ENCODE measurements at places on chromosomes 12 and 14. TPM values are rescaled to one million over a fixed set of nuclear protein-coding genes. Genes with fewer than 3 reads are reported as not detected.

Gene IL31
- total RNA-seq: not detected

Gene PMCH
- 0.36 TPM for total RNA-seq

Gene ACSS3
- 0.43 TPM for total RNA-seq

Gene RDH5
- total RNA-seq: 1.3 TPM

Gene AQP2
- not detected for total RNA-seq

Gene KRT82
- total RNA-seq: not detected

Gene TRIM9
- 0.43 TPM for total RNA-seq

Gene CLSTN3
- total RNA-seq: 31.1 TPM

Gene LRP10
- 101 TPM for total RNA-seq

Gene SLC5A8
- total RNA-seq: not detected
